Diencephalon (tissue), 1 donor: ENCODE measurements at places on chromosomes 1 and 21. TPM values are rescaled to one million over a fixed set of nuclear protein-coding genes. Genes with fewer than 3 reads are reported as not detected.

Gene CHODL
- total RNA-seq, result 21.9 TPM

Gene NAV1
- 71.0 TPM for total RNA-seq

Gene OR6K3
- total RNA-seq, result not detected

Gene CD2
- not detected for total RNA-seq

Gene CD1B
- not detected for total RNA-seq

Gene S100A11
- 5.1 TPM for total RNA-seq

Gene KRTAP21-2
- total RNA-seq, result not detected

Gene TMEM82
- total RNA-seq, result not detected
